ENCODE measurements at places on chromosomes 2 and 18.

GRCh38 chr18:34623557-34623956, 86.5 kb upstream of the DTNA start:
- no peak for DNase-seq

GRCh38 chr2:213187833-213188532, 36.6 kb upstream of the IKZF2 start:
- DNase-seq, result no peak

DNA sequence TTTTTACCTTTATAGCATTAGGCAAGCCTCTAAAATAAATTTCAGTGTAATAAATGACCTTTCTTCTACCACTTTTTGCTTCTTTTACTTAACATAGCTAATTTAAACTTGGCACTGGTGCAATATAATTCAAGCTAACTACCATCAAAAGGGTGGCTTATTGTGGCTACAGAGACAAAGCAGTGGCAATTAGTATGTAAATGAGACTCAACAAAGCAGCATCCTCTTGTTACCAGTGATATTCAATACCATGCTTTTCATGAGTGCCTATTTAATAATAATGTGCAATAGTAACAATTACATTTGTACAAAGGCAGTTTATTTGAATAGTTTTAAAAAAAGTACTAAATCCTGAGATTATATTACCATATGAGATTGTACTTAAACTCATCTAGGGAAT, 93.4 kb downstream of the SOS1 start:
- DNase-seq, result no peak

- DNase-seq, result peak; percentile 37
Observed at GRCh38 chr2:84906900-84907714, 1.7 kb downstream of the TMSB10 start.

DNA sequence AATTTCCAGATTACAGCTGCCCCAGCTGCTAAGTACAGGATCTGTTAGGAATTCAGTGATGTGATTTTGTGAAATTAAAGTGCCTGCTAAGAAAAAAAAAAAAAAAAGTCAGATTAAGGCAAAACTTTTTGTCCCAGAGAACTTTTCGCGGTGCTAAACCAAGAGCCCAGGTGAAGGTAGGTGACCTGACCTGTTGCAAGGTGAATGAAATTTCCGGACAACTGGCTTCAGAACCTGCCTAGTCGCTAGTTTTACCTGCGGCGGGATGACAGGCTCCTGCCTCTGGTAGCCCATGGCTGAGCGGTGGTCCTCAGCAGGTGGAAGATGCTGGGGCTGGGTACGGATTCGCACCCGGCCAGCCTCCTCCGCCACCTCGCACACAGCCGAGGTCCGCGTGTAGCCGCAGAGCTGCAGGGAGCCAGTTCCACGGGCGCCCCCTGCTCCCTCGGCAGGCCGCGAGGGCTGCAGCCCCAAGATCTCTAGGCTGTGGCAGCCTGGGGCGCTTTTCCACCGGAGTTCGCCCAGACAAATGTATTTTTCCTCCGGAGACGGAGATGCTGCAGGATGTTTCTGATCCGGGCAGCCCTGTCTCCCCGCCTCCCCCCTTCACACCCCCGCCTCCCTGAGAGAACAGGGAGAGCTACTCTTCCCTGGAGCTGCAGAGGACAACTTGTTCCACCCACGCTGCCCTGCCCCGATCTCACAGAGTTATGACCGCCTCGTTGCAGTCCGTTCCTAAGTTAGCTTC, at the start of gene SLC38A11:
Gene SLC38A11 (minus strand): TSS at position 572 of the 748 bp plus-strand sequence. CDS start 278 bp downstream, at position 294.
- DNase-seq, result no peak

DNA sequence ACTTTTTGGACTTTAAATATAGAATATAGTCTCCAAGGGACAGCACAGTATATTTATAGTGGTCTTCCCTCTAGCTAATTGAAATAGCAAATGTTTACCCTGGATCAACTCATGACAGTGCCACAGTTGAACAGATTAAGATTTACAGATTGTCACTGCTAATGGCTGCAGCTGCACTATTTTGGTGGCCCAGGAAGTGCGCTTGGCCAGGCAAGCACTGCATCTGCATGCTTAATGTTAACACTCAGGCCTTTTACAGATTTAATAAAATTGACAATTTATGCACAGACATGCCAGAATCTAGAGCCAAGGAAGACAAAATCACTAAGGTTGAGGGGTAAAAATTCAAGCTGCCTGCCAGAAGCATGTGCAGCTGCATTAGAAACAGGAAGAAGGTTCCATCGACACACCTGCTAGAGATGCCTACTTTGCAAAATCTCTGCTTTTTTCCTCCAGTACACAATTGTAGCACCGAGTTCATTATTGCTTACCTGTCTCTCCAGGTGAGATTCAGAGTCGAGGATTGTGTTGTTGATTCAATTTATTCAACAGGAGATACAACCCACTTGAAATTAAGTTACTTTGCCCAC, 1042.3 kb upstream of the NRXN1 start:
- no peak for DNase-seq
